ENCODE measurements at places on chromosomes 7 and 10.

DNA sequence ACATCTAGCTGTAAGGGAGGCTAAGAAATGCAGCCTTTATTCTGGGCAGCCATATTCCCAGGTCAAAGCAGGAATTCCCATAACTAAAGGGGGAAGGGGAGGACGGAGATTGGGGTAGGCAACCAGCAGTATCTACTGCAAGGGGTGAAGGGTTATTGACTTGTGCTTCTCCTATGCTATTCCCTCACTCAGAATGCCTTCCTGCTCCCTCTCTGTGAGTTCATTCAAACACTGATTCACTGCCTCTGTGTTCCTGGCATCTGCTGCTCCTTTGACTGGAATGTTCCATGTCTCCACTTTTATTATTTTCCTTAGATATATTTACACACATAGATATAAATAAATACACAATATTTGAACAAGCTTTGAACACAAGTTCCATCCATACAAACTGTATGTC lies 11.1 kb downstream of the HTR7 start:
- DNase-seq: no peak

GRCh38 chr7:2142386-2142785 lies 90.4 kb downstream of the MAD1L1 start:
- no peak for DNase-seq

GRCh38 chr10:11863353-11864109 lies 40.4 kb downstream of the PROSER2 start:
- no peak for DNase-seq

DNA sequence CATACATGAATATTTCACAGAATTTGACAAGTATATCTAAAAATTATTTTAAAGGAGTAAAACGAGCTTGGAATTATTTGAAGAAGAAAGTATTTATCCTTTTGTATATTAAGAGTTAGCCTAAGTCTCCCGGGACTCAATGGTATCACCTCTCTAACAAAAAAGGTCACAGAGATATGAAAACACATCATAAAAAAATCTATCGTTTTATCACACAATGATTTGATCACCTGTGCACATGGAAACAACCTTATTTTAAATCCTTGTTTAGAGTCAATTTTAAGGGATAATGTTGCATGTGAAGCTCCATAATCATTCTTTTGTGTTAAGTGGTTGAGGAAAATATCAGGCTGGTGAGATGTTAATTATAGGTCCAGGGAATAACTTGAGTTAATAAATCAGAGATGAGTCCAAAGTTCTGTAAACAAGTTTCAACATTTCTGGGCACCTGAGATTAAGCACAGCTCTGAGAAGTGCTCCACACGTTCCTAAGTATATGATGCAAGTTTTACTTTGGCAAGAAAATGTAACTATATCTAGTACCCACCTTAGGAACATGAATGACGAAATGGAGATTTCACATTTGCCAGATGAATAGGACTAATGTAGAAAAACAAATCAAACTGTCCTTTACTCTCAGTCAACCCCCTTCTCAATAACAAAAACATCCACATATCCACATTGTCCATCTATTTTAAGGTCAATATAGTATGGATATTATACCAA lies 148.5 kb upstream of the AKR1E2 start:
- no peak for DNase-seq

- DNase-seq: no peak
Measured at GRCh38 chr7:137458399-137458798, 114.9 kb upstream of the PTN start.

DNA sequence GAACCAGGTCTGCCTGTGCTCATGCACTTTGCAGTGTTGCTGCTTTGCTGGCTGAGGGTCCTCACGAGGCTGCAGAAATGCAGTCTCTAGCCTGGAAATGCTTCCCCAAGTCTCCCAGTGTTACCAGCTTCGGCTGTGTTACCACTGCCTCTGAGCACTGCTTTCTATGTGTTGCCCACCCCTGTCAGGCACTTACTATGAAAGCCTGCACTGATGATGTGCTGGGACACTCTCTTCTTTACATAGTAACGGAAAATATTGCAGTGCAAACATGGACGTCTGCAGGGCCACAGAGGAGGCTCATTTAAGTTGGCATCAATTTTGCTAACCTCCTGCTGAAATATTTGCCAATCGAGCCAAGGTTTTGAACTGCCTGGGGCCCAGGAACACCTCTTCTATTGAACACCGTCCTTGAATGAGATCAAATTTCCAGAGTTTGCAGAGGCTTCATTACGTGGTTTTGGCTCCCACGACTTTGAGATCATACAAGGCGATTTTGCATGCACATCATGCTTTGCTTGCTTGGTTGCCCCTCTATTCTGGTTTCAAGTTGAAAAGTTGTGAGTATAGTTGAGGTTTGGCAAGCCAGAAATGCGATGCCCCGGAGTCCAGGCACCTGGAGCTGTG lies 404.7 kb upstream of the PODXL start:
- DNase-seq: no peak

DNA sequence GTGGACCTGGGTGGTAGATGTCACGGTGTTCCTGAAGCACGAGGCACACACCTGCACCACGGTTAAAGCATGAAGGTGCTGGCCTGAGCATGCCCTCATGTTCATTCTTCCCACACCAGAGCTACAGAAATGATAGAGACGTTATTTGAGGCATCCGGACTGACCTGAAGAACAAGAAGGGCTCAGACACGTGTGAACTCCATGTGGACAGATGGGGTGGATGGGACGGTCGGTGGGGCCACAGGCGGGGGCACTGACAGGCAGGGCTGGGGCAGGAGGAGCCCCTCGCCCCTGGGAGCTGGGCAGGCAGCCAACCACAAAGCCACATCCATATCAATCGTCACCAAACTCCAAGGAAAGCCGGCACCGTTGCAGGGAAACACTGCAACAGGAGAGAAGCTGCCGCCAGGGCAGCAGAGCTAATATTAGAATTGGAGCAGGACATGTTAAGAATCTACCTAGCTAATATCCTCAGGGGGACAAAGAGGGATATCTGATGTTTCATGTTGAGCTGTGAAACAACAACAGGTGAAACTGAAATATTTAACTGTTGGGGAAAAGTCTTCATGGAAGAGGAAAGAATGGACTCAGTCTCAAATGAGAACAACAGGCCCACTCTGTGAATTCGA lies 37.8 kb upstream of the DIP2C start:
- no peak for DNase-seq

DNA sequence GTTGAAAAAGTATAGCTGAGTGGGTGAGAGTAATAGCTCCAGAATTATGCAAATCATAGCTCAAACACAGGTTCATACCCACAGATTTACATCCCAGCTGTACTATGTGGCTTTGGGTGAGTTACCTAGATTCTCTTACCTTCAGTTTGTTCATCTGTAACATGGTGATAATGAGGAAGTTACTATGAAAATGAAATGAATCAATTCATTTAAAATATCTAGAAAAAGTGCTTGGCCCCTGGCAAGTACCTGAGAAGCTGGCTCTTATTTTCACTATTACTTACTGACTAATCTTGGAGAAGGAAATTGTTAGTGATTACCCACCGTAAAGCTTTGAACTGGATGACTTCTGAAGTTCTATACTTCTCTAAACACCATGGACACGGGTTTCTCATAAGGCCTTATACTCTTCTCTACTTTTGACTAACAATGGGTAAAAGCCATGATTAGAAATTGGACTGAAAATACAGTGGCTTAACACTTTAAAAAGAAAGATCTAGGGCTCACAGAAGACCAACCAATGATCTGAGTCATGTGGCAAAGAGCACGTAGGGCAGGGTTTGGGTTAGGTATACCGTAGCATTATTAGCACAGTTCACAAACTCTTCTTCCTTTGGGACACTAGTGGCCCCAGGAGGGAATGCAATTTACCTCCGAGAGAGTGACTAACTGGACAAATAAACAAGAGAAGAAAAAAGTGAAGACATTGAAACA lies 149.2 kb downstream of the PLPP4 start:
- no peak for DNase-seq

DNA sequence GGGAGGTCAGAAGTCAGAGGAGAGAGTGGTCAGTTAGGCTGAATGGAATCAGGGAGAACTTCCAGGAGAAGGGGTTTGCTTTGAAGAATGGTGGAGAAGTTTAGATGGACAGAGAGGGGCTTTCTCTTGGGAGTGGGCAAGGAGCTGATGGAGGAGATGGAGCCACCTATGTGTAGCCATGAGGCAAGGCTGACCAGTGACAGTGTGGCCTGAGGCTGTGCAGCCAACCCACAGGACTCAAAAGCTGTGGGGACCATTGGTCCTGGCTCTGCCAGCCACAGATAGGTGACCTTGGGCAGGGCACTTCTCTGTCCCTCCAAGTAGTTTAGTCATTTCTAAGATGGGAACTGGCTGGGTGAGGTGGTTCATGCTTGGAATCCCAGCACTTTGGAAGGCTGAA lies 18.7 kb downstream of the NEURL1 start:
- no peak for DNase-seq

- peak; percentile 23 for DNase-seq
Measured at GRCh38 chr10:68406111-68406814, 814 bp downstream of the RUFY2 start.

- DNase-seq: no peak
Measured at GRCh38 chr7:149783386-149784250, 10.2 kb upstream of the ZNF467 start.

DNA sequence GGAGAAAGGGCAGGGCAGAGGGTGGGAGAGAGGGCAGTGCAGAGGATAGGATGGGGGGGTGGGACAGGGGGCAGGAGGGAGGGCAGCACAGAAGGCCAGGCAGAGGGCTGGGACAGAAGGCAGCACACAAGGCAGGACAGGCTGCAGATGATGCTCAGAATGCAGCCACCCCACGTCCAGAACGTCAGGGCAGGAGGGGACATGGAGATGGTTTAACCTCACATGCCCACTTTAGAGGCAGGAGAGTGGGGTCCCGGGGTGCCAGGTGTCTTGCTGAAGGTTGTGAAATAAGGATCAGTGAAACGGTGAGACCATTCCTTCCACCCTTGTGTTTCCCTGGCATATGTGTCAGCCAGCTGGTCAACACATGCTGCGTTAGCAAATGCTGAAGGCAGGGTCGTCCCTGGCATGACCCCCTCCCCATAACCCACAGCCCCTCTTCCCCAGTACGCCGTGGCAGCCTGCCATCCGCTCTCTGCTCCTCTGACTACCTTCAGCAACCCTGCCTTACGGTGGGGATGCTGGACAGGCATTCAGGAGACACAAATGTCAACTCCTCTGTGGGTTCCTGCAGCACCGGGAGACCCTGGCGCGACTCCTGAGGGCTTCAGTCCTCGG lies 592.1 kb downstream of the DNAJB6 start:
- no peak for DNase-seq

- DNase-seq: no peak
Measured at GRCh38 chr7:93921607-93922566, at the start of gene GNG11. GNG11 (plus strand) TSS chr7:93921735; CDS start chr7:93922138, 403 bp downstream.

GRCh38 chr7:137434946-137435345 lies 91.4 kb upstream of the PTN start:
- DNase-seq: no peak

DNA sequence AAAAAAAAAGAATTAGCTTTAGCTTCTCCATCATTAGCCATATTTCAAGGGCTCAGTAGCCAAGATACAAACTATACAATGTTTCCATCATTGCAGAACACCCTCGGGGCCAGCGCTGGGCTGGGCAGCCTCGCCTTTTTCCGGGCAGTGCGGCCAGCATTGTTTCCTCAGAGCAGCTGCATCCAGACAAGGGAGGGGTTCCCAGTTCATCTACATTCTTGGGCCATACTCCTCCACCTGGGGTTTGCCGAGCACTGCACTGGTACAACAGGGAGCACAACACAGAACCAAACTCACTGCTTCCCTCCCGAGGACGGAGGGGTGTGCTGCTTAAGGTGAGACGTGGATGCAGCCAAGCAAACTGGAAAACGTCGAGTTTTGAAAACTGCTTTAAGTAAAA lies 2.4 kb upstream of the PKD1L1 start:
- no peak for DNase-seq

GRCh38 chr7:69070476-69070875 lies 527.8 kb upstream of the AUTS2 start:
- DNase-seq: no peak

DNA sequence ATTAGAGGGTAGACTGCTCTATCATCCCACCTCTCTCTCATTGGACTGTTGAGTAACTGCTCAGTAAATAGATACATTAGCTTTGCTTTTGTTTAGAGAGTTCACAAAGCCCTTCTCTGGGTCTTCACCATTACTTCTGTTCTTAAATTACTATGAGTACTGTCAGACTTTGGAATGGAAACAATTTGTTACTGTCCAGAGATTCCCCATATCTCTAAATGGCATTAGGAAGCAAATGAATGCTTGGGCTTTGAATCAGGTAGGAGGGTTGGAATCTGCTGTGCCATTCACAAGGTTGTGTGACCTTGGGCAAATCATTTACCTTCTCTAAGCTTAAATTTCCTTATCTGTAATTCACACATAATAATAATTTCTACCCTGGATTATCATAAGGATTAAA lies 541.0 kb upstream of the FZD8 start:
- no peak for DNase-seq

DNA sequence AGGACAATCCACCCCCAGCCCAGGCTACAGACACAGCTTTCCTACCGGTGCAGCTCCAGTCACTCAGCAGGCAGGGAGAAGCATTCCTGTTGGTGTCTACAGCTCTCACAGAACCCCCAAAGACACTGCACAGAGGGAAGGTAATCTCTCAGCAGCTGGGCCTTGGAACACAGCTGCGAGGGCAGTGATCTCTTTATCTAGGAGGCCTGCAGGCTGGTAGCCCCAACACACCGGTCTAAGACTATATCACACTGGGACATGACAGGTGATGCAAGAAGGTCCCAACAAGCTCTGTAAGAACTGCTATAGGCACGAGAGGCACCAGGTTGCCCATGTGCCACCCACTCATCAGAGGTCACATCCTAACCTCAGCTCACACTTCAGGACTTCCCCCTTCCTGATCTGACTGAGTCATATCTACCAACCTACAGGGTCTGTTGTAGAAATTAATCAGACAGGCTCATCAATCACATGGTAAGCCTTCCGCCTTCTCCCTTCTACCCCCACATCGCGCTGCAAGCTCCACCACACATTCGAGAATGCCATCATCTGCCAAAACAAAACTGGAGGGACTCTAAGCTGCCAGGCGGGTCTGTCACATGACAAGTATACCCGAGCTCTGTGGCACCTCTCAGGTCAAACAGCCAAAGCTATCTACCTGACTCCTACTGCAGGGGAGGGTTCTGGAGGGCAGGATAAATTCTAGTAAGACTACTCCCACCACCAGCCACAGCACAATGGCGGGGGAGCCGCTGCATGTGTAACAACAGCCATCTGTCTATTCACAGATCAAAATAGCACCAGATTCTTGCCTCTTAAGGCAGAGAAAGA lies 26.1 kb downstream of the FAM53B start:
- peak; percentile 32 for DNase-seq
